EH (cell line): ENCODE measurements at places on chromosomes 4 and X.

DNA sequence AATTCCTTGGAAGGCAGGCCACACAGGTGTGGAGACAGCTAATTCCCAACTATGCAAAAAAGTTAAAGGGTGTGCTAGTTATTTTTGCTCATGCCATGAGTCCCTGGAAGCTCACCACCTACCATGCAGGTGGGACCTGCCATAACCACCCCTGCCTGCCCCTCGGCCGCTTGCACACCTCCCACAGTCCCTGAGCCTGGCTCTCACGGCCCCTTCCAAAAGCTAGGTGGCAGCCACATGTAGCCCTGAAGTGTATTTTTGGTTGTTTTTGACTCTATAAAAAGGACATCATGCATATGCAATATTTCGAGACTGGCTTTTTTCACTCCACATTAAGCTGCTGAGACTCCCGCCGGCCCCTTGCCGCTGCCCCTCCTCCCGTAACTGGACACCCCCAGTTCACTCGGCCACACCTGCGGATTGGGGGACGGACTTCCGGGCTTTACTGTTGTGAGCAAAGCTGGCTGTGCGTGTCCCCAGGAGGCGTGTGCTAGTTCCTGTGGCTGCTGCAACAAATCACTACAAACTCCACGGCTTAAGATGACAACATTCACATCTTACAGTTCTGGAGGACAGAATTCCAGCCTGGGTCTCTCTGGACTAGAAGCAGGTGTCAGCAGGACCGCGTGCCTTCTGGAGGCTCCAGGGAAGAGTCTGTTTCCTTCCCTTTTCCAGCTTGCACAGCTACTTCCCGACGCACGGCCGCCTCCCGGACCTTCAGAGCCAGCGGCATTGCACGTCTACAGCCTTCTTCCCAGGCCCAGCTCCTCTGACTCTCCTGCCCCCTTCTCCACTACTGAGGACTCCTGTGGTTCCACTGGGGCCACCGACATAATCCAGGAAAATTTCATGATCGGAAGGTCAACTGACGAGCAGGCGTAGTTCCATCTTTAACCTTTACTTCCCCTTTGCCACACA lies 24.8 kb downstream of the ZFYVE28 start:
- DNase-seq, result peak; percentile 28

DNA sequence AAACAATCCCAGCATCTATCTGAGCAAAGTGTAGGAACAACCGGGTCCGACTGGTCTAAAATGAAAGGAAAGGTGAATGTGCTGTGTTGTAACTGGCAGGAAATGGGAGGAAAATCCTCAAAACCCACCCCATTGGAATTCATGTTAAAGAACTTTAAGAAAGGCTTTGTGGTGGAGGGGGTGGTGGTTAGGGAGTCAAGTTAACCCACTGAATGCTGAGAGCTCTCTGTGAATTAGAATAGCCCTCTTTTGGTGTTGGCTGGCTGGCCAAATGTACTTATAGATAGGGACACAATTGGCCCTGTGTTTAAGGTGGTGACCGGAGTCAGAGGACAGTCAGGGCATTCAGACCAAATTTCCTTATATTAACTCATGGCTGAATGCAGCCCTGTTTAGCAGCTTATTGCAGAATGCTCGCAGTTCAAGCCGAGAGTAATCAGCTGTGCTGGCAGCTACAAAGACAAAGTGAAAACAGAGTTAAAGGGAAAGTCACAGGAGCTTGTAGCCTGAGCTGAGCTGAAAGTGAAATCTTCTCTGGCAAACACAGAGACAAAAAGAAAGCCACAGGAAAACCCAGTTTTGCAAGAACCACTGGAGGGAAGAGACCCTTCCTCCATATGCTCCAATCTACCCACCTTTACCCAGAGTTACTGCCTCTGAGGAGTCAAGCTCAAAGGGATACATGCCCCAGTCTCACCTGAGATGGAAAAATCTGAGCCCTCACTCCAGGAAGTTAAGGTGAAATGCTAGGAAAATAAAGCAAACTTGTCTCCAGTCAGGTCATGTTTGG lies 38.5 kb upstream of the UGT2B7 start:
- no peak for DNase-seq

DNA sequence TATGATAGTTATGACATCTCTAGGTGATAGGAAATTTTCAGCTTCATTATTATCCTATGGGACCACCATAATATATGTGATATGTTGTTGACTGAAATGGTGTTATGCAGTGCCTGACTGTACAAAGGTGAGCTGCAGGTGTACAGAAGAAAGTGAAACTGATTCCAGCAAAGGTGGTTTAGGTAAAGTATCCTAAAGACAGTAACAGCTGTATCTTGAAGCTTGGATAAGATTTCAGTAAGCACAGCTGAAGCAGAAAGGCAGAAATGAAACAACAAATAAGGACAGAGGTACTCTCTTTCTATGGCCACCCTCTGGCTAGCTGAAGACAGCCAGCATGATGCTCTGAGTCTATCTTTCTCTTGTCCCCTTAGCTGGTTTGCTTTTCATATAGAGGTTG lies 30.0 kb upstream of the PGK1 start:
- DNase-seq, result no peak

DNA sequence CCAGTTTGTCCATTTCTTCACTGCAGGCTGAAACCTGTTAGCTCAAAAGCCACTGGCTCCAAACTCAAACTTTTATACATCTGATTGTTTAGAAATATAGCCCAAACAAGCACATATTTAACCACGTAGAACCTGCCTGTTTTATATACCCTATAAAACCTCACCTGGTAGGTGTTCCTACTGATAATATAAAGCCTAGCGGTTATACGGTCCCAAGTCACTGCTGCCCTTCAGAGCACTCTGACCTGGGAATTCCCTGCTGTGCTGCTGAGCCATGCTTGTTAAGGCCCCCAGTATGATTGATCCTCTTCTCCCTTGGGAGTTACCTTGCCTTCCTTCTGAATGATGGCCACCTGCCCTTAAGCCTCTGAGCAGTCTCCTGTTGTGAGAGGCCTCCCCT lies 432.8 kb upstream of the LCORL start:
- no peak for DNase-seq

DNA sequence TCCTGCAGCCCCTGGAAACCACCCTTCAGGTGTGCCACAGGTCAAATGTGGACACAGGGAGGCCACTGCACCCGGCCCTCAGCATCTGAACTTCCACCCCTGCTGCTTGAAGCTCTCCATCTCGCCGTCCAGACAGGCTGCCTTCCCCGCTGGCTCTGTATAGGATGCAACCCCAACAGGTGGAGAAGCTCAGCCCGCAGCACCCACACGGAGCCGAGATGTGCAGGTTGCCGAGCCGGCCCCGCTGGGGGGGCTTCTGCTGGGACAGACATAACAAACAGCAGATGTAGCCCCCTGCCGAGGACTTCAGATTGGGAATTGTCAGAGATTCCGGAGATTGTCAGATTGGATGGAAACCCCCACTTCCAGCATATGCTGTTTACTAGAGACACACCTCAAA lies 20.5 kb downstream of the TMEM187 start:
- DNase-seq, result no peak

GRCh38 chrX:118520216-118521206 lies 24.9 kb downstream of the DOCK11 start:
- DNase-seq, result peak; percentile 81

DNA sequence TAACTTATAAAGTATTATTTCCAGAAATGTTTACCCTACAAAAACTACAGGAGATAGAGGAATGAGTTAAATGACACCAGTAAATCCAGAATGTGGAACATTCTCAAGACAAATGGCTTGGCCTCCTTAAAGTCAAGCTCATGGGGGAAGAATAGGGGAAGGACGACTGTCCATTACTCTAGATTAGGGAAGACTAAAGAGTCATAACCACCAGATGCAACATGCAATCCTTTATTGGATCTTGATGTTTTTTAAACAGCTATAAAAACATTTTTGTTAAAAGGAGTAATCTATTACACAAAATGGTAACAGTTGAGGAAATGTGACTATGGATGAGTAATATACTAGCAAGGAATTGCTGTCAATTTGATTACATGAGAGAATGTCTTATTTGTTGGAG lies 11.1 kb downstream of the ACOT9 start:
- DNase-seq, result no peak

GRCh38 chr4:173463816-173464215 lies 64.9 kb upstream of the SCRG1 start:
- DNase-seq, result no peak

DNA sequence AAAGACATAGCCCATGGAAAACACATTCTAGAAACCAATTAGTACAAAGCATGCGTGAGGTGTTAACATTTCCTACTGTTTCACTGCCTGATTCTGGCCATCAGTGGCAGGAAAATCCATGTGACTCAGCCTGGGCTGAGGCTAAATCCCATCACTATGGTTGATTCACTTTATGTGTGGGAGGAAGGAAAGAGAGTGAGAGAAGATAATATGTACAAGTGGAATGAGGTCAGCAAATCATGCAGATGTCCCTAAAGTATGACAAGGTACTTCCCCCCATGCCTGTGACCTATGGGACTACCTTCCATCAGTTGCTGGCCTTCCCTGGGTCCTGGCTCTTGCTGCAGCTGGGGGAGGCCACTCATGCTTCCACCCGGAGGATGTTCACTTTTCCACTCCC lies 64.2 kb upstream of the MAP3K15 start:
- peak; percentile 50 for DNase-seq

- peak; percentile 99 for DNase-seq
These were observed 114.5 kb upstream of the KIT start for GRCh38 chr4:54543088-54543795.
